ENCODE measurements at places on chromosomes 5 and 9.

GRCh38 chr9:76526026-76526425, 67.0 kb downstream of the GCNT1 start:
- no peak for DNase-seq

DNA sequence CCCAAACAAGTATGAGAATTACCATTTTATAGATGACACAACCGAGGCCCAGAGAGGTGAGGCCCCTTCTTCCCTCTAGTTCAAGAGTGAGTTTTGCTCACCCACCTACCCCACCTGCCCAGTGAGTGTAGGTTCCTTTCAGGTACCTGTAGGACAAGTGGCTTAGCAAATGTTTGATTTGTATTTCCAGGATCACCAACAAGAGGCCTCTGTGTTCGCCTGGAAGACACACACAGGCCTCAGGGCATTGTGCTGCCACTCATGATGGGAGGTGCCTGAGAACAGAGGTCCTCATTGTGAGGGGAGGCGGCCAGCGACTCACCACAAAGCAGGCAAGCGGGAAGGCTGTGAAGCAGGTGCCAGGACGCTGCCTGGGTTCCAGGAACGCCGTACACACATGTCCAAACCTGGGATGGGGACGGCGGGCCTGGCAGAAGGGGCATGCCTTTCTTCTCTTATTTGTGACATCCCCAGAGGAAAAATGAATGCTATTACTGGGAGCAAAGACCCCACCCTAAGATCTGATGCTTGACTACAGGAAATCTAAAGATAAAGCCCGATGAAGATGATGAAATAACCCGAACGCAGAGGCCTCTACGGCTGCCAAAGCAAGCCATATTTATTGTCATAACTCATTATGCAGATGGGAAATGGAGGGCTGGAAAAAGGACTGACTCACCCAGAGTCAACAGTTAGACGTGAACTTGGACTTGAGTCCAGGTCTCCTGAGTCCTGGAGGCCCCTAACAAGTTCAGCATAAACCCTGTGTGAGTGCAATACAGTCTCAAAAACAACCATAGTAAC, 60.2 kb upstream of the SLC25A51 start:
- no peak for DNase-seq

- no peak for DNase-seq
Observed at GRCh38 chr5:154215571-154216325, 25.2 kb downstream of the GALNT10 start.

DNA sequence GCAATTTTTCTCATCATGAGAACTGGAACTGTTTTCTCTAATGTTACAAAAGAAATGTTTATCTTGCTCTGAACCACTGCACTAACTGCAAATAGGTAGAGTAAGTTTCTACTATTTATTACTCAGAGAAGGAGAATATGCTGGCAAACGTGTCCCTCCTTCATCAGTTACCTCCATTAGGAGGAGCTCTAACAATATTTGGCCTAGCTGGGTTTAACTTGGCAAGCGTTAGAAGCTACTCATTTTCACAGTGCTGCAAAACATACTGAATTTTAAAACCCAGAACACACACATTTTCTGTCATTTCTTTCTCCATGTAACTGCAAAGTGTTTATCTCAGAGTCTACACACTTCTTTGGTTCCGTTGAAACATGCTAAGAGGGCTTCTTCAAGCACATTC, 101.0 kb upstream of the GABRG2 start:
- no peak for DNase-seq

DNA sequence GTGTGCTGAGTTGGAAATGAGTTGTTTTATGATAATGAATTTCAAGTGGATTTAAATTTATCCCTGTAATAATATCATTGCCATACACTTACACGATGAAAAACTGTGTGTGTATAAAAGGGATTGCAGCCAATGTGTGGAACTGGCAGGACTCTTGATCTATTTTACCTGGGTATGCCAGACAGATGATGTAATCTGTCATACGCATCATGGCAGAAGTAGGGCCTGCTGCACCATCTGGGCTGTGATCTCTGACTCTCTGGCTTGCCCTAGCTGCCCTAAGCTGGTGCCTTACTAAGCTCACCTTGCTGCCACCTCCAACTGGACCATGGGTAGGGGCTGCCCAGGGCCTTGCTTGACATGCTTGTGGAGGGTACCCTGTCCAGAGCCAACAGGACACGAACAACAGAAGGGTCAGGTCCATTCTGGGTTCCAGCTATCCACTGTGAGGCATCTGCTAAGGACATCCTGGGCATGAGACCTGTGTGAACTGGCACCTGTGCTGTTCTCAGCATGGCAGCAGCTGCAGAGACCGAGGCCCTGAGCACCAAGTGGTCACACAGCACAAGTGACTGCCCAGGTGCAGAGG, 184.2 kb downstream of the FSTL4 start:
- DNase-seq: no peak

DNA sequence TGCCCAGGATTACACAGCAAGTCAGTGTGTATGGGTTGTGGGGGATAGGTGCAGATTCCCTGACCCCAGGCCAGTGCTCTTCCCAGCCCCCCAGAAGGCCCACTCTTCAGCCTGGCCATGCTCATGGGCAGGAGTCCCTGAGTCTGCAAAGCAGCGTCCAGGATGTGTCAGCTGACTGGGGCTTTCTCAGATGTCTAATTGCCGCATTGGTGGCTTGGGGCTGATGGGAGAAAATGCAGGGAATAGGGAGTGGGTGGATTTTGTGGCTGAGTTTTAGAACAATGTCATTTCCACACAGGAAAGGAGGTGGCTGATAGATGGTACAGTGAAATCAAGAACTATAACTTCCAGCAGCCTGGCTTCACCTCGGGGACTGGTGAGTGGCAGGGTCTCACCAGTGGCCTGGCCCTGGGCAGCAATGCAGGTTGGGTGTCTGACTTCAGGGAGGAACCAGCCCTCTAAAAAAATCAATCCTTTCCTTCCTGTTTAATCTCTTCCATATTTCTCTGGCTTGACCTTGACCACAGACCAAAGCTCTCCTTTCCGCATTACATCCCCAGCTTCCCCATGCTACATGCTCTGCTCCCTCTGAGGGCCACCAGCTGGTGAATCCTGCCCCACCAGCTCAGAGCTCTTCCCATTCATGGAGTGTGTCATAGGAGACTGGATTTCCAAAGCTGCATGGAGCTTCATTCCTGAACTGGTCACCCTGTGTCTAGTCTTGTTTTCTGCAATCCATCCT, 14.2 kb downstream of the GLIPR2 start:
- DNase-seq: no peak

- DNase-seq: no peak
Observed at GRCh38 chr9:124452841-124453585, 2.8 kb downstream of the ADGRD2 start.

GRCh38 chr5:104347119-104347708, 784.6 kb upstream of the NUDT12 start:
- no peak for DNase-seq

GRCh38 chr5:21680196-21680595, 1172.9 kb downstream of the CDH12 start:
- no peak for DNase-seq

DNA sequence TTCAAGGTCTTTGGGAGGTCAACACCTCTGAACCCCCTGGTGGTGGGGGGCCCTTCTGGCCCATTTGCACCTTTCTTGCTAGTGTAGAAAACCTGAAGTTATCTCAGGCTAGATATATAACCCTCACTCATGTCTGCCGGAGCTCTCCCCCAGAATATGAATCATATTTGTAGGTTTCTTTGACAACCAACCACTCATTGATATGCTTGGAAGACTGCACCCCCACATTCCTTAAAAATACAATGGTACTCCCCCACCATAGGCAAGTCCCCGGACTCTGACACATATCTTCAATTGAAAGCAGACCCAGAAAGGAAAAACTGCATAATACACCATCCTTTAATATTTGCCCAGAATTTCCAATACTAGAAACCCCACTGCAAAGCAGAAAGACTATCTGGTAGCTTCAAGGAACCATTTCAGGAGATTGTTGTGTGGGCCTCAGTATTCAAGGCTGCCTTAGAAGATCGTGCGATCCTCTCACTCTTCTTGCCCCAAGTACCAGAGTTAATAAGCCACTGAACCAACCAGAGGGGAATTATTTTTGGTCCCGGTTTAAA, 978 bp upstream of the UBE2B start:
- DNase-seq: no peak

Measured in CD4-positive, alpha-beta T cell treated with Interleukin-10 for 1 hour (primary cell).